ENCODE measurements at places on chromosomes 1 and 21. TPM values are rescaled to one million over a fixed set of nuclear protein-coding genes. Genes with fewer than 3 reads are reported as not detected.
A peak's percentile ranks its signal among the peaks of the same experiment; 100 is the strongest.

The POGK gene
- 52.3 TPM for total RNA-seq

- H3K4me3 ChIP-seq = no peak overlapping the region
- no peak for DNase-seq
- H3K36me3 ChIP-seq = peaks cover 33% of the 10 kb centered on the region
- H3K27ac ChIP-seq = no peak overlapping the region
- H3K27me3 ChIP-seq = no peaks in the 10 kb centered on the region
Observed at GRCh38 chr1:119101563-119101962, 38.9 kb downstream of the WARS2 start.

- H3K4me1 ChIP-seq = peaks cover 89% of the 10 kb centered on the region
- H3K36me3 ChIP-seq = peaks cover 42% of the 10 kb centered on the region
- H3K27me3 ChIP-seq = no peaks in the 10 kb centered on the region
- no peak for DNase-seq
- peak overlapping the region; percentile 92 for H3K27ac ChIP-seq
Observed at GRCh38 chr1:19461220-19461554, 24.2 kb downstream of the CAPZB start.

GRCh38 chr1:172897738-172898137 is 153.0 kb downstream of the TNFSF18 start:
- no peaks in the 10 kb centered on the region for H3K27me3 ChIP-seq
- DNase-seq = no peak
- H3K4me3 ChIP-seq = no peak overlapping the region
- no peaks in the 10 kb centered on the region for H3K36me3 ChIP-seq
- H3K4me1 ChIP-seq = peaks cover 68% of the 10 kb centered on the region

The LCK gene
- total RNA-seq = 285 TPM

The DMBX1 gene
- total RNA-seq = not detected

The OR2AK2 gene
- total RNA-seq = not detected

- H3K27me3 ChIP-seq = peaks cover 4% of the 10 kb centered on the region
- no peaks in the 10 kb centered on the region for H3K4me1 ChIP-seq
- H3K27ac ChIP-seq = no peak overlapping the region
- H3K4me3 ChIP-seq = no peak overlapping the region
- no peaks in the 10 kb centered on the region for H3K36me3 ChIP-seq
Observed at GRCh38 chr1:164855716-164856329, 296.8 kb downstream of the PBX1 start.

The RPTN gene
- total RNA-seq = not detected

DNA sequence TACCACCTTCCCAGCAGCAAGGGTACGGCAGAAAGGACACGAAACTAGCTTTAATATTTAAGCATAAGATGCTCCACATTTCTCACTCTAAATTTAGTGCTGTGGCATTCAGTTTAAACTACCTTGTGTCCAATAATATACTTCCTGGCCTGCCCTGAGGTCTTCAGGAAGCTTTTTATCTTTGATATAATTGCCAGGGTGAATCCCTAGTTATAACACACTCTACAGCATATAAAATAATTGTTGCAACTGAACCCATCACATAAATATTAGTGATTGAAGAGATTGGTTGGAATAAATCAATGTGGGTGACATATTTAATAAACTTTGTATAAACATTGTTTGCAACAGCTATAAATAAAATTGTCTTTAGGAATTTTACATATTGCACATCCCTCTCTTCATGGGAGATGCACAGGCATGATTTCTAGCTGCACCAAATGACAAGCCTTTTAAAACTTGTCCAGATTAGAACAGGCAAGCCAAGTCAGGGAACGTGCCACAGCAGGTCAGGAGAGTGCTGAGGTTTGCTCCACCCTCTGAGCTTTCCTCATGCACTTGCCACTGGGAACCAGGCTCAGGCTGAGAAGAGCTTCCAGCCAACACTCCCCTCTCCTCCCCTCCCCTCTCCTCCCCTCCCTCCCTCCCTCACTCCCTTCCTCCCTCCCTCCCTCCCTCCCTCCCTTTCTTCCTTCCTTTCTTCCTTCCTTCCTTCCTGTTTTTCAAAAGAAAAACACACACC is 623.2 kb upstream of the PKN2 start:
- no peaks in the 10 kb centered on the region for H3K36me3 ChIP-seq
- peaks cover 14% of the 10 kb centered on the region for H3K27me3 ChIP-seq
- DNase-seq = no peak
- H3K4me1 ChIP-seq = no peaks in the 10 kb centered on the region
- H3K27ac ChIP-seq = no peak overlapping the region

- H3K4me3 ChIP-seq = no peak overlapping the region
- H3K4me1 ChIP-seq = peaks cover 14% of the 10 kb centered on the region
- H3K27me3 ChIP-seq = no peaks in the 10 kb centered on the region
- H3K27ac ChIP-seq = no peak overlapping the region
Observed at GRCh38 chr1:158147401-158147800, 33.3 kb upstream of the CD1D start.

DNA sequence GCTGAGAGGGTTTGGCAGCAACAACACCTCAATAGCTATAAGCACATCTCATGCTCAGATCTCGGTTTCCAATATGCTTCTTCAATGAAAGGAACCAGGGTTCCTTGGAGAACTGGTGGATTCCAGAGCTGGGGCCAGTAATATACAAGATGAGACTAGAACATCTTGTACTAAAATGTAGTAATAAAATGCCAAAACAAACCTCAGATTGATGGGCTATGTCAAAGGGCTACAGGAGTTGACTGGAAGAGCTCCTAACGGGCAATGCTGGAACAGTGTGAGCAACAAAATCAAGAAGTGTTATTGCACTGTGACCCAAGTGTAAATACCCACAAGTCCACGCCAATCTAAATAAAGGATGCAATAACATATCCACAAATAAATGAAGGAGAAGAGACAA is 26.1 kb upstream of the SLC19A1 start:
- no peaks in the 10 kb centered on the region for H3K36me3 ChIP-seq
- no peaks in the 10 kb centered on the region for H3K4me1 ChIP-seq
- no peak overlapping the region for H3K4me3 ChIP-seq
- H3K27ac ChIP-seq = no peak overlapping the region
- H3K27me3 ChIP-seq = peaks cover 4% of the 10 kb centered on the region
- no peak for DNase-seq

The CFHR4 gene
- total RNA-seq = not detected

The TMCO2 gene
- total RNA-seq = not detected

The OR2T11 gene
- total RNA-seq = not detected

DNA sequence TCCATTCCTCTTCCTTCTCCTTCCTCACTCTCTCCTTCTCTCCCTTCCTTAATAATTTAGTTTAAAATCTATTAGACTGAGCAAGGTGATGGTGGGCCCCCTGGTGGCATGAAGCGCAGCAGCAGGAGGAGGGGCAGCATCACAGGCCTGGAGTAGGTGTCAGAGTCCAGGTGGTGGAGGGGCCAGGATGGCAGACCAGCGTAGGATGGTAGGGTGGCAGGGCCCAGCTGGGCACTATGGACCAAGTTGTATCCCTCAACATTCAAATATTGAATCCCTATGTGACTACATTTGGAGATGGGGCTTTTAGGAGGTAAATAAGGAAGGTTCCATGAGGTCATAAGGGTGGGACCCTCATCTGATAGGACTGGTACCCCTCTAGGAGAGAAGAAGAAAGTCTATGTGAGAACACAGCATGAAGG is 61.0 kb downstream of the WDR4 start:
- peak; percentile 56 for DNase-seq
- peaks cover 4% of the 10 kb centered on the region for H3K27me3 ChIP-seq
- H3K36me3 ChIP-seq = peaks cover 2% of the 10 kb centered on the region
- H3K4me3 ChIP-seq = no peak overlapping the region

GRCh38 chr1:51956528-51957509 is 33.7 kb downstream of the RAB3B start:
- no peak overlapping the region for H3K27ac ChIP-seq
- DNase-seq = no peak
- no peaks in the 10 kb centered on the region for H3K36me3 ChIP-seq
- H3K4me1 ChIP-seq = peaks cover 8% of the 10 kb centered on the region
- no peak overlapping the region for H3K4me3 ChIP-seq
